ENCODE measurements at places on chromosomes 2 and 18. TPM values are rescaled to one million over a fixed set of nuclear protein-coding genes. Genes with fewer than 3 reads are reported as not detected.

RGPD6 gene
- total RNA-seq = 46.3 TPM

PROKR1 gene
- not detected for total RNA-seq

DNA sequence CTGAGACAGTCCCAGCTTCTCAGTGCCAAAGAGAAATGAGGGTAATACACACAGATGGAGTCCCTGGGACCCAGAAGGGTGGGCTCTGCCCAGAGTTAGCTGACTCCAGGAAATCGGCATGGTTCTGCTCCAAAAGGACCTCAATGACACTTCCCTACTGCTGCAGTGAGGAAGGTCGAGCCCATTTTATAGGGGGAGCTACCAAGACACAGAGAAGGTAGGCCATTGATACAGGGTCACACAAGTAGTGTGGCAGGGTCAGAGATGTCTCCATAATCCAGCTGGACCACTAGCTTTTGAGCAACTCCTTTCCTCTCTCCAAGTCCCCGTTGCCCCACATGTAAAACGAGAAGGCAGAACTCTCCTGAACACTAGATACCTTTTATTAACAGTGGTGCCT lies 276.9 kb downstream of the MYCN start:
- no peak for DNase-seq

CD226 gene
- 1.0 TPM for total RNA-seq

- DNase-seq = no peak
These were observed 7.2 kb downstream of the TRIB2 start for GRCh38 chr2:12723736-12724463.

- peak; percentile 29 for DNase-seq
These were observed 70.0 kb downstream of the ACSL3 start for GRCh38 chr2:222930862-222931261.

GPD2 gene
- total RNA-seq = 68.1 TPM

DNA sequence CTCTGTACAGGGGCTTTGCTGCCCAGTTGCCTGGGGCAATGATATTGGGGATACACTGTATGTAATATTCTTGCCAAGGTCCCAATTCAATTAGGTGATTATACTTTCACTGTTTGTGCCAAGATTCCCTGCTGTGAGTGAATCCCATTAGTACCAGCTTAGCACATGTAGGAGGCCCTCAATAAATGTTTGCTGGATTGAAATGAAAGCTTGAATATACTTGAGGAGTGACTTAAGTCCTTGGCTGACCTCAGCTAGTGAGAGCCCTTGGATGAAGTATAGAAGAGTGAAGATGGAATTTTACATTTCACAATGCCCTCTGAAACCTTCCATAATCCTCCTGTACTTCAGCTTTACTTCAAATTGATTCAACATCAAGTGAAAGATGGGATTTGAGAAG lies 102.9 kb downstream of the GATA6 start:
- no peak for DNase-seq

DNA sequence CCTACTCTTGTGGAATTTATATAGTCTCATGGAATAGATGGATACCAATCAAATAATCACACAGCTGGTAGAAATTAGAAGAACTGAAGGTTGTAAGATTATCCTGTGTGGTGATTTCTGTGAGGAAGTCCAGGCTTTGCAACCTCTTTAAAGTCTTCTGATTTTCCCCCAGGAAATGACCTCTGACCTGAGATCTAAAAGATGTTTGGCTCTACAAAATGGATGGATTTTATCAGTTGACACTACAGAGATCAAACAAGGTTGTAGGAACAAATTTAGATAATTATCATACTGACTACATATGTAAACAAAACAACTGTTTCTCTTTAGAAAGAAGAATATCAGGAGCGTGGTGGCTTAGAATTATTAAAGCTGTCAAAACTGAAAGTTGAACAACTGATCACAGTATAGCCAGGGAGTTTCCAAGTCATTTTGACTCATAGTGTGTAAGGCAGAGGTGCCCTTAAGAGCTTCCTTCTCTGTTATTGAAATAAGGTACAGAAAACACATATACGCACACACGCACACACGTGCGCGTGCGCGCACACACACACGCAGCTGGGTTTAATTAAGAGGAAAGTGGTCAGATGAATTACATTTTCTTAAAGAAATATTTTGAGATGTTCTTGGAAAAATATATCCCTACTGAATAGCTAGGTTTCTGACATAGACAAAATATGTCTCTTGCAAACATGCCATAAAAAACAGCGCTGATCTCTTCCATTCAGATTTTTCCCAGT lies 35.5 kb upstream of the PELI1 start:
- no peak for DNase-seq

FABP1 gene
- total RNA-seq = not detected

- DNase-seq = no peak
These were observed 307.1 kb upstream of the PIK3C3 start for GRCh38 chr18:41647914-41648313.

SLC39A6 gene
- 18.2 TPM for total RNA-seq

DNA sequence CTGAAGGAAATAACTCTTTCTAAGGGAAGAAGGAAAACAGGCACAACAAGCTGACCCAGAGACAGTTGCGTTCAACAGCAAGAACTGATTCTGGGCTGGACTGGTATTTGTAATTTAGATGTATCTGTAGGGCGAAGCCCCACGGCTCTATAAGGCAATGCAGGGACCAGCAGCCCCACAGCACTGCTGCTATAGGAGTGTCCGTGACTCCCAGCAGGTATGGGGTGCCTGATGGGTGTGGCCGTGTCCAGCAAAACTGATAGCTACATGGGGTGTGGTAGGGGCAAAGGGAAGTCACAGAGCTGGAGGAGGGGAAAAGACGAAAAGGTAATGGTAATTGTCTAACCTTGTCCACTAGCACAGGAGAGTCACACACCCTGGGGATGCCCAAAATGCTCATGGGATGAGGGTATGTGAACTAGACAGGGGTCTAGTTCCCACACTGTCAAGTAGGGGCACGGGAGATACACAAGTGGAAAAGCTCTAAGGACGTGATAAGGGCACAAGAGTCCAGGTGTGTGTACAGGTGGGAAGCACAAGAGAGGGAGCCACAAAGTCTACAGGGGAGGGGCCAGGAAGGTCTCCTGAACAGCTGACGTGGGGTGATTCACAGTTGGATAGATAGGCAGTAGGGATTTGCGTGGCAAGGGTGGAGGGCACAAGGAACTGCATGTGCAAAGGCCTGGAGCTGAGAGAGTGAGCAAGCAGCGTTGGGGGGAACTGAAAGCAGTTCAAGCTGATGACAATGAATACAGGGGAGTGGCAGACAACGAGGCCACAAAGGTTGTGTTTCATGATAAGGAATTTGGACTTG lies 48.5 kb upstream of the ASPRV1 start:
- DNase-seq = no peak

DNA sequence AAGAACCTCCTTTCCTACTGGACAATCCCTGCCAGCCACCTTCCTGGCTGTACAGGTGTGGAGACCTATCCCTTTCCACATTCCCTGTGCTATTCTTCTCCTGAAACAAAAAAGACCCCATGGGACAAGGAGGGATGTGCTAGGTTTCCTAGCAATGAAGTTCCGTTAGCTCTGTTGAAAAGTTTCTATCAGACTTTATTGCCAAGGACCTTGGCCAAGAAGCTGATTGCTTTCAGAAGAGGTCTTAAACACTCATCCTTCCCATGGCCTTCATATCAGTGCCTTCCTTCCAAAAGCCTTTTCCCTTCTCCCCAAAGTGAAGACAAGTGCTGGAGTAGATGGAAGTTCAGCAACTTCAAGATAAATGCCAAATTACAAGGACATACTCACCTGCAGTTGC lies 194.8 kb downstream of the AGPS start:
- no peak for DNase-seq

CABLES1 gene
- 43.3 TPM for total RNA-seq

GALNT5 gene
- 0.09 TPM for total RNA-seq

GRCh38 chr2:136324966-136325365 lies 207.0 kb upstream of the CXCR4 start:
- DNase-seq = no peak

- DNase-seq = no peak
These were observed 40.6 kb upstream of the EDAR start for GRCh38 chr2:109029490-109030201.

DNA sequence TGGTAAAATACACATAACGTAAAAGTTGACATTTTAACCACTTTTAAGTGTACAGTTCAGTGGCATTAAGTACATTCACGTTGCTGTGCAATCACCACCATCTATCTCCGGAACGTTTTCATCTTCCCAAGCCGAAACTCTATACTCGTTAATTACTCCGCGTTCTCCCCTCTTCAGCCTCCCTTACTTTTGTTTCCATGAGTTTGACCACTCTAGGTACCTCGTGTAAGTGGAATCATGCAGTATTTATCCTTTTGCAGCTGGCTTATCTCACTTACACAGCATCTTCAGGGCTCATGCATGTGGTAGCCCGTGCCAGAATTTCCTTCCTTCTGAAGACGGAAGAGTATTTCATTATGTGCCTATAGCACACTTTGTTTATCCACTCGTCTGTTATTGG lies 225.2 kb downstream of the SLC4A3 start:
- no peak for DNase-seq

DNA sequence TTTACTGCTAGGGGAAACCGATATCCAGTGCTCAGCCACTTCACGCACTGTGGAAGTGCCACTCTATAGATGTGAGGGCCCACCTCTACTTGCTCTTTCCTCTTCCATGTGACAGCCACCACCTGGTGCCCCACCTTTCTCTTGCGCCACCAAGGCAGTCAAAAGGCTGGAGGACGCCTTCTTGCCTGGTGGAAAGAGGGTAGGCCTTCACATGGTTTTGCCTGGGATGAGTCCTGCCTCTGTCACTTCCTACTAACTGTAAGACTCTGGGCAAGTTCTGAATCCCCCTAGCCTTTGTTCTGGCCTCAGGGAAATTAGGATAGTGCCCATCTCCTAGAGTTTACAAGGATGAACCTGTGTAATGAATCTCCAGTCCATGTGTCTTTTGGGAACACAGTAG lies 66.1 kb upstream of the ODC1 start:
- no peak for DNase-seq

DSC3 gene
- total RNA-seq = 0.14 TPM

DNA sequence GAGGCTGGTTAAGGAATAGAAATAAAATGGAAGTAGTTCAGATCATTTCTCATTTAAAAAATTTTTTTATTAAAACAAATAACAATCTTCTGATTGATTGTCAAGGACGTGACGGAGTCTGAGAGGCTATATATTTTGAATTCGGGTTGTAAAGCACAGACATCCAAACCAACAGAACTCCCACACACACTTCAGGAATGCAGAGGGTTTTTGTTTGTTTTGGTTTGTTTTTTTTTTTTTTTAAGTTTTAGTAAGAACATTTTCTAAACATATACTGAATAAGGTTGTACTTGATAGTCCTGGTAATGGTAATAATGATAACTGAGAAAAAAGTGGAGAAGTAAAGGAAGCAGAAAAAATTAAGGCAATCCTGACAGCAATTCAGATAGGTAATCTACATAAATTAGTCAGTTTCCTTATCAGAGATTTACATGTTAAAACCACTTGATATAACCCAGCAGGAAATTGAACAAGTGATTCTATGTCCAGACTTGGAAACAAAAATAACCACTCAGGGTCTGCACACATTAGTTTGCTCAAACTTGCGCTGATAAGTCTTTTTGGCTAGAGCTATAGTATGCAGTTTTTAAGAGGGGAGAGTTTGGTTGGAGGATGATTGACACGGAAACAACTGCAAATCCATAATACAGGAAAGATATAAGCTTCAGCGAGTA lies 51.5 kb upstream of the CTAGE1 start:
- no peak for DNase-seq

- no peak for DNase-seq
These were observed 20.4 kb upstream of the NAGK start for GRCh38 chr2:71048096-71048495.

DNA sequence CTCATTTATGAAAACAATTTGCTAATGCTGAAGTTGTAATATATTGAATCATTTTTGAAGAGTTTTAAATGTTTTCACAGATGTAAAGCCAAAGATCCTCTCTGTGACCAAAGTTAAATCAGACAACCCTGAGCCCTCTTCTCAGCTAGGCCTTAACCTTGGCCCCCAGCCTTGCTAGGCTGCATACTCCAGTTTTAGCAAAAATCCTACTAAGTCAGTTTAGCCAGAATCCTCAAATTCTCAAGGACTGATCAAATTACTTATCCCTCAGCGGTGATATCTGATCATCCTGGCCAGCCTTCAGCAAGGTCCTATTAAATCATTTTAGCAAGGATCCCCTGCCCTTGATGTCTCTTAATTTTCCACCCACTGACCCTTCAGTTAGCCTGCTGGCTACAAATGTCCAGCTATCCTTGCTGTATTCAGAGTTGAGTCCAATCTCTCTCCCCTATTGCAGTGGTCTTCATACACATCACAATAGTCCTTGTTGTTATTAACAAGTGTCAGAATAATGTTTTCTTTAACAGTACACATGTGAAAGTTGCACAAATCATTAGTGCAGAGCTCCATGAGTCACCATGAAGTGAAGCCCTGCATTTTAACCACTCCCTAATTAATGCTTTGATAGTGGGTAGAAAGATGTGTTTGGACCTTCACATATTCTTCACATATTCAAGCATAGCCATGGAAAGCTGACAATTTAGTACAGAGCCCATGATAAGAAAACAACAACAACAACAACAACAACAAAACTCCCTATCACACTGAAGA lies 206.4 kb downstream of the NBAS start:
- DNase-seq = no peak

GRCh38 chr18:8350628-8351027 lies 258.6 kb upstream of the RAB12 start:
- DNase-seq = no peak

DNA sequence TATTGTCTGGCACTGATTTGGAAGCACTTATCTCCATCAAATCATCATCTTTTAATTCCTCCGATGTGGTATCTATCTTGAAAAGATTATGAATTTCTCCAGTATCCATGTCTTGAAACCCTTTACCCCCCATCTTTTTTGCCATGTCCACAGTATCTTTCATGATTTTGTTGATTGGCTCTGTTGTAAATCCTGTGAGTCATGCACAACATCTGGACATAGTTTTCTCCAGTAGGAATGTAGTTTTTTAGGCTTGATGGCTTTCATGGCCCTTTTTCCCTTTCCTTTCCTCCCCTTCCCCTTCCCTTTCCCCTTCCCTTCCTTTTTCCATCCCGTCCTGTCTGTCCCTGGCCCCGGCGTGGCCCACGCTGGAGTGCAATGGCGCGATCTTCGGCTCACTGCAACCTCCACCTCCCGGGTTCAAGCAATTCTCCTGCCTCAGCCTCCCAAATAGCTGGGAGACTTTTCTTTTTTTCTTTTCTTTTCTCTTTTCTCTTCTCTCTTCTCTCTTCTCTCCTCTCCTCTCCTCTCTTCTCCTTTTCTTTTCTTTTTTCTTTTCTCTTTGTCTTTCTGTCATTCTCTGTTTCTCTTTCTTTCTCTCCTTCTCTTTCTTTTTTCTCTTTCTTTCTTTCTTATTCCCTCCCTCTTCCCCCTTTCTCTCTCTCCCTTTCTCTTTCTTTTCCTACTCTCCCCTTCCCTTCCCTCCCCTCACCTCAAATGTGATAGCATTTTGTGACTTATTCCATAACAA lies 18.4 kb upstream of the ZNF638 start:
- no peak for DNase-seq

CYRIA gene
- total RNA-seq = 33.7 TPM

NOP58 gene
- 61.6 TPM for total RNA-seq

NPPC gene
- 0.17 TPM for total RNA-seq

GRCh38 chr2:127308586-127309138 lies 14.7 kb upstream of the ERCC3 start:
- no peak for DNase-seq
